Right ventricle myocardium inferior (tissue), 1 donor: ENCODE measurements at places on chromosomes 1 and 21. TPM values are rescaled to one million over a fixed set of nuclear protein-coding genes. Genes with fewer than 3 reads are reported as not detected.

PDXK gene
- 105 TPM for total RNA-seq

SH3D21 gene
- 1.6 TPM for total RNA-seq

ERICH3 gene
- not detected for total RNA-seq

- DNase-seq: no peak
Observed at GRCh38 chr1:93814059-93814794, 64.8 kb downstream of the DNTTIP2 start.

GRCh38 chr1:202234331-202235002 lies 40.9 kb downstream of the LGR6 start:
- no peak for DNase-seq
